ENCODE measurements at places on chromosomes 2 and 18. TPM values are rescaled to one million over a fixed set of nuclear protein-coding genes. Genes with fewer than 3 reads are reported as not detected.
A peak's percentile ranks its signal among the peaks of the same experiment; 100 is the strongest.

SPP2 gene
- not detected for total RNA-seq

GRCh38 chr18:24831871-24832665, 371.6 kb downstream of the HRH4 start:
- DNase-seq, result no peak

PELI1 gene
- 7.2 TPM for total RNA-seq

GRCh38 chr18:5527603-5528002, 16.2 kb downstream of the EPB41L3 start:
- peak; percentile 37 for DNase-seq

- DNase-seq, result no peak
These were observed 30.7 kb upstream of the KLHL14 start for GRCh38 chr18:32803568-32803967.

DNA sequence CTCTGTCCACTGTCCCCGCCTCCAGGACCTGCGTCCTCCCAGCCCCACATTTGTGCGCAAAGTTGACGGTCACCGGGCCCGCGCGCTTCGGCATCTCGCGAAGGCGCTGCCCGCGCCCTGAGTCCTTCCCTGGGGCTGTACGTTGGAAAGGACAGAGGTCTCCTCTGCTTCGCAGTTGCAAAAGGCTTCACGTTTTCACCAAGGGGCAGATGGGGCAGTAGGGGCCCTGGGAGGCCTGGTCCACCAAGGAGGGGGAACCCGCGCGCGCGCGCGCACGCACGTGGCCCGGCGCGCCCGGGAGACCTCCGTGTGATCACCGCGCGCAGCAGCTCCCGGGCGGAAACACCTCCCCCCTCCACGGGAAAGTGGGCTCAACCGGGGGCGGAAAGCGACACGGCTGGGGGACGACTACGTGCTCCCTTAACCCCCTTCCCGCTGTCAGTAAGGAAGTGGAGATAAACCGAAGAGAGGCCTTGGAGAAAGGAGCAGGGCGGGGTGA, 21.9 kb downstream of the TEX44 start:
- peak; percentile 69 for DNase-seq

DNA sequence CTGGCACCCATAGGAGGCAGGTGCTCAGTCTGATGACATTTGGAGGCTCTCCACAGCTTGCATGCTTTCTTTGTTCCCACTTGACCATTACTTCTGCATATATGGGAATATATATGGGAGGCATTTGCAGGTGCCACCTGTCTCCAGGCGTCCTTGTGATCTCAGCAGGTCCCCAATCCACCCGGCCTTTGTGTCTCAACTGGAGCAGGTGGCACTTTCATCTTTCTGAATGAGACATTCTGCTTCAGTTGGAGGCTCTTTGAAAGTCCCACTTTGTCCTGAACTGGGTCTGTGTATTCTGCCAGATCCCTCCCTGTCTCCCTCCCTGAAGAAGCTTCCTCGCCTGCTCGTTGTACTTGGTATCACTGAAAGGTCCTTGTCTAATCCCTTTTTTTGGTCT, 318.1 kb upstream of the EPAS1 start:
- no peak for DNase-seq

GRCh38 chr18:77061946-77062517, 70.6 kb downstream of the MBP start:
- no peak for DNase-seq

GRCh38 chr2:61763605-61764034, 90.2 kb downstream of the FAM161A start:
- DNase-seq, result peak; percentile 86

ID2 gene
- total RNA-seq, result 46.7 TPM

GRCh38 chr2:240392948-240393830, 42.3 kb upstream of the GPC1 start:
- no peak for DNase-seq

LRRC30 gene
- not detected for total RNA-seq

DNA sequence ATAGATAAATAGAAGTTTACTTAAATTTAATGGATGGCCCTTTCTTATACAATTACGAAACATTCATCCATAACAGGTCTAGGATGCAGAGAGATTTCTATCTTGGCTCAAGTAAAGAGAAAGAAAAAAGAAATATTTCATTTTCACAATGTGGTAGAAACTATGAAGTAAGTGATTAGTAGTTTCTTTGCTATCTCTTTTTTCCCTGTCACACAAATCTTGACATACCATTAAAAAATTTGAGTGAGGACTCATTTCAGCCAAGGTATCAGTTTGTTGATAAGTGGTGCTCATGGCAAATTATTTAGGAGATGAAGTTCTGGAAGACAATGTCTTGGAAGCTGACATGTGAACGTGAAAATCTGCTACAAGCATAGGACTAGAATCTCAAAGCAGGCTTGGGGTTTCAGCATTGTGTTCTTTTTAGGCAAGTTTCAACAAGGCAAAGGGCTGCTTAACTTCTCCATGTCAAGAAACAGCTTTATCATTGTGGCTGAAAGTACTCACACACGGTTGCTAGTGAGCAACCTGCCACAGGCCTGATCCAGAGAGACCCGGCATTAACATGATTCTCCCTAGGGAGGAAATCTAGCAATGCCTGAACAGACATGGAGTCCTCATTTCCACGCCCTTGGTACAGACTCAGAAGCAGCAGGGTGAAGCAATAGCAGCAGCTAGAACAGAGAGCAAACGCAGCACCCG, 414.6 kb downstream of the DLGAP1 start:
- DNase-seq, result no peak
